Activated CD4-positive, alpha-beta T cell treated with anti-CD3 and anti-CD28 coated beads, Interleukin-2, amount 50 U/mL, for 24 hours (primary cell): ENCODE measurements at places on chromosomes 3 and 15.

DNA sequence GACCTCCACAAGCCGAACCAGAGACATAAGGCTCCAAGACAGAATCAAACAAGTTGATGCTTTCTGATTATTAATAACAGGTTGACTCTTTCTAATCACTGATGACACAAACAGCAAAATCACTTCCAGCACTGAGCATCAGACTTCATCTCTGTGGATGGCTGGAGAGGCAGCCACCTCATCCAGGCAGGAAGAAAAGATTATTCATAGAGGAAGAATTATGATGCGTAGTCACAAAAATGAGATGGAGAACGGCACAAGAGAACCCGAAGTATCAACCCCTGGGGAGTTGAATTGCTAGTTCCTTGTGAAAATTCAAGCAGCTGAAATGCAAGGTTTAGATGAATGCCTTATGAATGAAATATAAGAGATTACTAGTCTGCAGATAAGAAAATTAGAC is 49.9 kb upstream of the LMCD1 start:
- DNase-seq = no peak

DNA sequence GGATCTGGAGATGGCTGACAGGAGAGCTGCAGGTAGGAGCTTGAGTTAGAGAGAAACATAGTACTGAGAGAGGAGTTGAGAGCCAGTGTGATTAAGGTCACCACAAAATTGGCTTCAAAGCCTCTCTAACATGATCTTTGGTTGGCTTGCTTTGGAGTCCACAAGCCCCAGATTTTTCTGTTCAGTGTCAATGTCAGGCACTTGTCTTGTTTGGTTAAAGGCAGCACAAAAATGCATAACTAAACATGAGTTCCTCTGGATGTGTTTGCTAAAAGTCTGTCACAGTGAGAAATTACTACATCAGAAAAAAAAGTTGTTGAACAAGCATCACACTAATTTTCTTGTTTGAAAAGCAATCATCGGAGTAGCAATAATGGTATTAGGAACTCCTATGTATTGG is 440.5 kb downstream of the NTRK3 start:
- no peak for DNase-seq

DNA sequence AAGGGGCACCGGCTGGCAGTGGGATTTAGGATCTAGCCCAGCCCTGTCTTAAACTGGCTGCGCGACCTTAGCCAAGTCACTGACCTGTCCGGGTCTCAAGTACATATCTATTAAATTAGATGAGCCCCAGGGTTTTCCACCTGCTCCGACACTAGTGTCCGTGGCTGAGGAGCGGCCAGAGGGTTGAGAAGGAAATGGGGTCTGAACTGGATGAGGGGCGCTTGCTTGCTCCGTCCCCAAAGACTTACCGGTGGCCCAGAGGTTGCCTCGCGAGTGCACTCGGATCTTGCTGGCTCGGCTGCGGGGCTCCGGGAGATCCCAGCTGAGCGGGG is 285 bp downstream of the NMB start:
- no peak for DNase-seq

DNA sequence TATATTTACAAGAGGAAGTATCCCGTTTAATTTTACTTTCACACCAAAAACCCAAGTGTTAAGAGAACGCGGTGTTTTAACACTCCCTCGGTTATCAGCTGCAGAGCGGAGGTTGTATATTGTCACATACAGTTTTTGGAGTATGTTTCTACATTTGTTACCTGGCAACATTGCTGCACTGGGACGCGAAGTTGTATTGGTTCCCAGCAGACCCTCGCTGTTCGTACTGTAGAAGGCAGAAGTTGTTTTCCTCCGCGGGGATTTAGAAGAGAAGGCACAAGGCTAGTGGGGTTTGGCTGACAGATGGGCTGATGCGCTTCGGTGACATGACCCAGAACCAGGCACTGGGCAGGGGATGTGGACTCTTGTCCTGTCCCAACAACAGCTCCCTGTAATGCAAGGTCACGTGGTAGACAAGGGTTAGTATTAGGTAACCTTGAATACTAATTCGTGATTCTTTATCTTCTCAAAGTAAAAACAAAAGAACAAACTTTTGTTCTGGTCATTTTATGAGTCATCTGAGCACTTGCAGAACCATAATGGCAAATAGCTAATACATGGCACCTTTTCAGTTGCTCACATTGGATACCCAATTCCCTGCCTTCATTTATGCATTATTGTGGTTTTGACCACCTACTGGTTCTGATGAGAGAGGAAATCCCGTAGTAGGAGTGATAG is 230.4 kb upstream of the BHLHE40 start:
- DNase-seq = no peak

GRCh38 chr3:146715170-146715569 is 110.0 kb upstream of the PLSCR5 start:
- DNase-seq = no peak

DNA sequence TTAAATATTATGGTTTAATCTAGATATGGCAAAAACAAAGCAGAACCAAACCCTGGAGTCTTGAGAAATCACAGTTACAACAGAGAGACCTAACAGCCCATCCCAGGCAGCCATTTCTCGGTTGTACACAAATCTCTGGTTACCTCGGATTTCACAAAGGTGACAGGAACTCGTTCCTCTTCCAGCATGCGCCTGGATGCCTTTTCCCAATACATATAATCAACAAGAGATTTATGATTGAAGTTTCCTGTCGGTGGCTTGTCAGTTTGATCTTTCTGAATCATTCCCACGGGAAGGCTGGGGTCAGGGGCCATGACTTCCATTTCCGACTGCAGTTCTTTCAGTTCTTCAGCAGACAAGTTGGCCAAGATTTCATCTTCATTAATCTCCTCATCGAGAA is 445 bp downstream of the LMOD3 start:
- DNase-seq = no peak
